ENCODE measurements at places on chromosomes 6 and 20. TPM values are rescaled to one million over a fixed set of nuclear protein-coding genes. Genes with fewer than 3 reads are reported as not detected.

Gene FAM83C
- polyA plus RNA-seq, result not detected

Gene KCNS1
- polyA plus RNA-seq, result 0.04 TPM

DNA sequence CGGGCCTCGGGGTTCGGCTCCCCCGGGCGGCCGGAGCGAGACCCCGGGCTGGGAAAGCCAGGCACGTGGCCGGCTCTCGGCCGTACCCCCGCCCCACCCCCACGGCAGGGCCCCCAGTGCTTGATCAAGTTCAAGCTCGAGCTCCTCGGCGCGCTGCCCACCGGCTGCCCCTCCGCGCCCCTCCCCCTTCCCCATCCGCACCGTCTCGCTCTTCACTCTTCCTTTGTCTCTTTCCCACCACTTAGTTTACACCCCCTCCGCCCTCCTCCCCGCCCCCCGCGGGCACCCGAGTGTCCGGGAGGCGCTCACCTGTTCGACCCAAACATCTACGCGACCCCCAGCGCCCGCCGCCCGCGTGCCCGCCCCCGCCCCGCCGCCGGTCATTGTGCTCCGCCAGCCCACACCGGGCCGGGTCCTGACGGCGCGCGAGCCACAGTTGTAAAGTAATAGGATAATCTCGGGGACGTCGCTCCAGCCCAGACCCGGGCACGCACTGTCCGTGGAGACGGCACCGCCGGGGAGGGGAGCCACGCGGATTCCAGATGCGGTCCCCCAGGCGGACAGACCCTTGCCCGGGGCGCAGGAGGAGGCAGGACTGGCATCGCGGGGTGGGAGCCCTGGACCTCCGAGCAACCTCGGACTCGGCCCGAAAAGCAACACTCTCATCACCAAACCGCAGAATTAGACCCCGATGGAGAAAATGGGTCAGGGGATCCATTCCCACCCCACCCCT lies 100.7 kb downstream of the NOL4L start:
- DNase-seq, result no peak

GRCh38 chr6:3311826-3312225 lies 53.1 kb downstream of the PSMG4 start:
- no peak for DNase-seq

DNA sequence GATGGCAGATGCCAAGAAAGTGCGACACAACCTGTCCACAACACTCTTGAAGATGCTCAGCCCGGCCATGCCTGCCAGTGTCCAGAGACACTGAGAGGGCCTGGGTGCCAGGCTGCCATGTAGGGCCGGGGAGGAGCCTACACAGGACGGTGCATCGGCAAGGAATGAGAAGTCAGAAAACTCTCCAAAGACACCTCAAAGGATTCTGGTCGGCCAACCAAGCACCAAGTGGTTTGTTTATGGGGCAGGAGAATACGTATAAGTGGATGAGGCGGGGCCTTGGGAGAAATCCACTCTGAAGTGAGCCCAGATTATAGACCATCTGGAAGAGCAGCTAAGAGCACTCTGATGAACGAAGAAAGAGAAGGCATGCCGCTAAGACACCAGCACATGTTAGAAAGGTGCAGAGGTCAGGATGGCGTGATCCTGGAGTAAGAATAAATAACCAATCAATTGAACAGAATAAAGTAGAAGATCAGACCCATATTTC lies 120.7 kb upstream of the FOXQ1 start:
- no peak for DNase-seq

Gene CNKSR3
- polyA plus RNA-seq, result 4.2 TPM

Gene IL20RA
- 1.8 TPM for polyA plus RNA-seq

DNA sequence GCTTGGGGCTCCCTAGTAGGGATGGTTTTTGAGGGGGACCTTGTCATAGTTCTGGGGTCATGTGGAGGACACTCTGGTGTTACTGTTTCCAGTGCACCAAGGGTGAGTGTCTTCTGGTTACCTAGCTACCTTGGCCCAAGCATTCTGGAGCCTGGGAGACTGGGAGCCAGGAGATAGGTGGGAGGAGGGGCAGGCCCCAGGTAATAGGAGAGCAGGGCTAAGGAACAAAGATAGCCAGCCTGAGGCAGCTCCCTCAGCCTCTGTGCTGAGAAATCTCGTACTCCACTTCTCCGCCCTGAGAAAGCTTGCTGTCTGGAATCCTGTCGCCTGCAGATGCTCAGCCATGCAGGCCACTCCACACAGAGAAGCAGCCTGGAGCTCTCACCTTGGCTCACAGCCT lies 8.3 kb upstream of the ENTPD6 start:
- no peak for DNase-seq

Gene SLC26A8
- polyA plus RNA-seq, result not detected

Gene SPO11
- not detected for polyA plus RNA-seq

GRCh38 chr20:37376791-37377190 lies 30.9 kb downstream of the SRC start:
- DNase-seq, result no peak

Gene TCF15
- 12.8 TPM for polyA plus RNA-seq

- DNase-seq, result no peak
These were observed 97.8 kb downstream of the TNFAIP3 start for GRCh38 chr6:137964876-137965275.

Gene ZNF322
- 5.7 TPM for polyA plus RNA-seq

DNA sequence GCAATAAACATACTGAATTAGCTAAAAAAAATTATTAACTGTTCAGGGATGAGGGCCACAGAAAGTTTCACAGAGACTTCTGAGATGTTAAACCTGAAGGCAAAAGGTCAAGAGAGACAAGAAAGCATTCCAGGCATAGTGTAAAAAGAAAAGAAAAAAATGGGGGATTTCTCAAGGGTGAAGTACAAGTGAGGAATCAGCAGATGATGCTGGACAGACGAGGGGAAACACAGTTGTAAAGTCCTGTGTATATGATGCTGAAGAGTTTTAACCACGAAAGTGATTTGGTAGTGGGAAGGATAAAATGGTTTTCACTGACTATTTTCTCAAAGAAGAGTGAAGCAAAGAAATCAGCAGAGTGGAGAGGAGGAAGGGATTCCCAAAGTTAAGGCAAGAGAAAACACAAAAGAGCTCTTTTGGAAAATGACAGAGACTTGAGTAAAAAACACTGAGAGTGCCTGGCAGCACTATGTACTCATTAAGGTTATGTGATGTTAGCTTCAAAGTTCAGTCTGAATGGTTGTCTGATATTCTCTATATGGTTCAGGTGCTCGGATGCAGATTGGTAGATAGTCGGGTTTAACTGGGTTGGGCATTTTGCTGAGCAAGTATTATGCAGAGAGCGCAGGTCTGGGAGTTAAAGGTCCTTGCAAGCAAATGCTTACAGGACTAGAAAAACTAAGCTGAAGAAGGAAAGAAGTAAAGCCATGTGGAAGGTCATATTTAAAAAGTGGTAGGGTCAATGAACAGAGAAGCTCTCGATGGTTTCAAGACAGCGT lies 16.4 kb downstream of the RAB23 start:
- DNase-seq, result no peak

DNA sequence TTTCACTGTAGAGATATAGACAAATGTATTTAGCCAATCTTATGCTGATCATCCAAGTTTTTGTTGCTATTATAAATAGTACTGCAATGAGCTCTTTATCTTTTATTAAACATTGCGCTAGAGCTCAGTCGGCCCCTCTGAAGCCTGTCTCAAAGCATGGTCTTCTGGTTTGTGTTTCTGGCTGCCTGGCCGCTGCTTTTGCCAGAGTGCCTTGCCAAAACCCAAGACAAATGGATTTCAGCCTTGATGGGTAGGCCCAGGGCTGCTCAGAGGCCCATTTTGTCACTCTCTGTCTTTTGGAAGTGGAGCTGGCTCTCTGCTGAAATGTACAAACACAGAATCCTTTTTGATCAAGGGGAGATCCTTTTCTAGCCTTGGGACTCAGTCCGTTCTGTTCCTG lies 102.9 kb upstream of the KCNG1 start:
- DNase-seq, result no peak

Gene PSORS1C2
- polyA plus RNA-seq, result not detected

DNA sequence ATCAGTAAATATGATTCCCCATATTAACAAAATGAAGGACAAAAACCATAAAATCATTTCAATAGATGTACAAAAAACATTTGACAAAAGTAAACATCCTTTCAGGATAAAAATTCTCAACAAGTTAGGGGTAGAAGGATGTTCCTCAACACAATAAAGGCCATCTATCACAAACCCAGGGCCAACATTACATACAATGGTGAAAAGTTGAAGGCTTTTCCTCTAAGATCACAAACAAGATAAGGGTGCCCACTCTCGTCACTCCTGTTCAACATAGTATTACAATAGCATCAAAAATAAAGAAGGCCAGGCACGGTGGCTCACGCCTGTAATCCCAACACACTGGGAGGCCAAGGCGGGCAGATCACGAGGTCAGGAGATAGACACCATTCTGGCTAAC lies 22.6 kb upstream of the ASF1A start:
- DNase-seq, result no peak

GRCh38 chr20:5822569-5822968 lies 72.4 kb downstream of the SHLD1 start:
- DNase-seq, result no peak

- no peak for DNase-seq
These were observed 20.7 kb upstream of the SLC2A12 start for GRCh38 chr6:134073161-134073560.

GRCh38 chr20:23910210-23910609 lies 30.7 kb upstream of the CST5 start:
- DNase-seq, result no peak

DNA sequence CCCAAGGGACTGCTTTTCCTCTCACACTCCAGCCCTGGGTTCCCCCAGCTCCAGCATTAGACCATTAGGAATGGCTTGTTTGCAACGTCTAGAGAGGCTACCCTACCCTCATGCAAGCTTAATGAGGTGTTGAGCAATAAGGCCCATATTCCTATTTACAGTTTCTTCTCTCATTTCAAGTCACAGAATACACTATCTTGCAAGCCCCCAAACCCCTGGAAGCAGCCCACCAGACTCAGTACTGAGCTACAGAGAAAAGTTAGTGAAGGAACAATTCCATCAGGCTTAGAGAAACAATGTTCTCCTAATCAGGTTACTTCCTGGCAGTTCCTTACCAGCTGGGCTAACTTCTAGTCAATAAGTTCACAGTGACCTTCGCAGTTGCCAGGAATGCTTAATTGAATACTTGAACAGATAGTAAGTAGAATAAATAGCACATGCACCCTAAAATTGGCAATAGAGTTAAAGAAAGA lies 606.5 kb upstream of the NOX3 start:
- no peak for DNase-seq

Gene CALHM4
- 0.09 TPM for polyA plus RNA-seq

GRCh38 chr6:70686548-70687133 lies 19.0 kb downstream of the SMAP1 start:
- no peak for DNase-seq

DNA sequence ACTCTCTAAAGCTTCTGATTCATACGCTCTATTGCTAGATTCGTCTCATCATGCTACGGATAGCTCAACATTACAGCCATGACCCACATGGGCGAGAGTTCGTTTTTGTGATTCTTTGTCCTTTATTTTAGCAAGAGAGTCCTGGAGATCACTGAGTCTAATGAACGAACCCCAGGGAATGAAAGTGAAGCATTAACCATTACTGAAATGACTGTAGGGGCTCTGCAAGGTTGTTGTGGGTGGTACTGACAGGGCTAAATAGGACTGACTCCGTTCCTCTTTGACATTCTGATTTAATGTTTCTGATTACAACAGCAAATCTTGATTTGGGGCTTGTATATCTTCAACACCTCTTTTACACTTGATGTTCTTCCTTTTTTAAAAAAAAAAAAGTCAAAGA lies 13.7 kb upstream of the RTF2 start:
- DNase-seq, result no peak

GRCh38 chr6:130758813-130759212 lies 68.4 kb upstream of the SMLR1 start:
- DNase-seq, result no peak

DNA sequence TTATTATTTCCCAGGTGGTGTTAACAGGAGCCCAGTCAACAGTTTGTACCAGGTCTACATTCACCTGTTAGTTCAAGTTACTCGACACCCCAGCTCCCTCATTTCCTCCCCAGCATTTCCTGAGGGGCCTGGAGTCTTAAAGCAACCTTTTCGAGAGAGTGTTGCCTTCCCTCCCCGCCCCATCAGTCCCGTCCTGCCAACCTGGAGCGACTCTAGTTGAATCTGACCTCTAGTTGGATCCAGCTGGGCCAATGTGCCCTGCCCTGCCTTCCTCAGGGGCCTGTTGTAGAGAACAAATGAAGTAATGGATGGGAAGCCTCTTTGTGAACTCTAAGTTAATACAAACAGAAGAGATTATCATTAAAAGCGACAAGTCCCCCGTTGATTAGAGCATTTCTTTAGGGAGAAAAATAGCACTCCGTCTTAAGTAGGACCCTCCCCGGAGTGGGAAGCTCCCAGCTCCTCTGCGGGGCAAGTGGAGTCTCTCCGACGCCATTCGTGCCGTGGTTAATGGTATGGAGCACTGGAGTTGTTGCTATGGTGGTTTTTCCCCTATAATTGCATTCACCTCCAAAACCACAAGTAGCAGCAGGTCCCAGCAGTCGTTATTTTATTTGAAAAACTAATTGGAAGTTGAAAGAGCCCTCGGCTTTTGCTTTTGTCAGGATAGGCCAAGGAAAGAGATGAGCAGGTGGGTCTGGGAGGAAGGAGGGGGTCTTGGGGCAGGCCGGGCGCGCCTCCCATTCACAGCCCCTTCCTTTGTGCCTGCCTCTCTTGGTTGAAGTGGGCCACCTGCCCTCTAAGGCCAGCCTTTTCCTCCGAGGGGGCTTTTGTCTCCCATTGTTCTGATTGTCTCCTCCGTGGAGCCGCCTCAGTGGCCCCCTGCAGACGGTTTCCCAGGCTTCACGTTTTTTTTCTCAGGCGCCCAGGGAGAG lies 16.1 kb downstream of the GHRH start:
- no peak for DNase-seq

DNA sequence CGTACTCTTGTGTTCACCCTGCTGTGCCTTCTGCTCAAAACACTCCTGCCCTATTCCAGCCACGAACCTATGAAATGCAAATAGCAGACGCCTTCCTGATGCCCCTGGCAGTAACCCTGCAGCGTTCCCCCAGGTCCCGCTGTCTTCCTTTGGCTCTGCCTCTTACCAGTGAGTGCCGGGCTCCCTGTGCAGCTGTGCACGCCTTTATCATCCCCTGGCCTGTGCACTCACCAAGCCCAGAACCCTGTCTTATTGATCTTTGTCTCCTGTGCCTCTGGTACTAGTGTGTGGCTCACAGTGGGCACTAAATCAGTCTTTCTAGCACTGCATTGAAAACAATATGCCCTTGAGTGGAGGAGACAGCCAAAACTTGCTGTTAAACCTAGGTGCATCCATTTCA lies 19.7 kb downstream of the ZDHHC14 start:
- no peak for DNase-seq

All from heart right ventricle (tissue), 16 donors.